ENCODE measurements at places on chromosomes 12 and 14. TPM values are rescaled to one million over a fixed set of nuclear protein-coding genes. Genes with fewer than 3 reads are reported as not detected.

GRCh38 chr12:11906286-11906935 is 164.3 kb upstream of the BCL2L14 start:
- DNase-seq = no peak
- H3K27ac ChIP-seq = no peak overlapping the region
- H3K4me1 ChIP-seq = peaks cover 24% of the 10 kb centered on the region
- H3K27me3 ChIP-seq = peaks cover 4% of the 10 kb centered on the region

- no peaks in the 10 kb centered on the region for H3K36me3 ChIP-seq
Measured at GRCh38 chr12:86367137-86367536, 110.9 kb upstream of the MGAT4C start.

GRCh38 chr12:24960222-24960855 is 11.4 kb upstream of the BCAT1 start:
- peaks cover 6% of the 10 kb centered on the region for H3K36me3 ChIP-seq
- peaks cover 4% of the 10 kb centered on the region for H3K27me3 ChIP-seq
- peak; percentile 77 for DNase-seq
- no peak overlapping the region for H3K27ac ChIP-seq
- no peak overlapping the region for H3K4me3 ChIP-seq
- peaks cover 10% of the 10 kb centered on the region for H3K4me1 ChIP-seq

DNA sequence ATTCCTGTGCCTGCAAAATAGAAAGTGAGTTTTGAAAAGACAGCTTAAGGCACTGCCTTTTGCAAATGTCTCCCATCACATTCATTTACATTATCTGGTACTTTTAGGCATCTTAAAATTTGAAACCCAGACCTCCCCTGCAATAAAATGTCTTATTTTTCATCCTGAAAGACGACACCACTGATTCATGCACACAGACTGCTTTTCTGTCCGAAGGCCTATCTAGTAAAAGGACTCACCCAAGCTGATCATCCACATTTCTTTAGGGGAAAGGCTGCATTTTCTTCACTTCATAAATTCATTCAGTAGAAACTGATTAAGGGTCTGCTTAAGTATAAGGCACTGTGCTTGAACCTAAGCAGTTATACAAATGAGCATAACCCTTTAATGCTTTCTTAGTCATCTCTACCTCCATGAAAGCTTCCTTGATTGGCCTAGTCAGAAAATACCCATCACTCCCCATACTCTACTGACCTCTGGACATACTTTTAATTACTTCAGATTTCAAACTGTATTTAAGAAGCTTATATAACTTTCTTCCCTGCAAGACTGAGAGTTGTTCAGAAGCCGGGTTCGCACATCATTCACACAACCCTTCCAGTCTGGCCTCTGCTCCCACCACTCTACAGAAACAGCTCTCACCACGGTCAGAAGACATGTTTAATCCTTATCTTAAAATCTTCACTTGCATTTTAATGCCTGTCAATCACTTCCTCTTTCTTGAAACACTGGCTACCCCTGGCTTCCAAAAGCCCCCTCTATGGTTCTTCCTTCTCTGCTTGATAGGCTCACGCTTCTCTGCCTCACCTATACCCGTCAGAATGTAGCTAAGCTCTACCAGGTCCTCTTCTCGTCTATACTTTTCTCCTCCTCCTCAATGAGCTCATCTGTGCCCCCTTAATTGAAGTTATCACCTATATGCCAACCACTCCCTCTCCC is 288.6 kb downstream of the MED13L start:
- DNase-seq = no peak
- peaks cover 41% of the 10 kb centered on the region for H3K36me3 ChIP-seq
- no peaks in the 10 kb centered on the region for H3K27me3 ChIP-seq
- peaks cover 31% of the 10 kb centered on the region for H3K4me1 ChIP-seq
- H3K4me3 ChIP-seq = peak overlapping the region; percentile 3

GRCh38 chr14:64714432-64715025 is 10.3 kb downstream of the PLEKHG3 start:
- H3K36me3 ChIP-seq = peaks cover 35% of the 10 kb centered on the region
- peaks cover 33% of the 10 kb centered on the region for H3K4me1 ChIP-seq
- H3K27ac ChIP-seq = peak overlapping the region; percentile 35
- no peak overlapping the region for H3K4me3 ChIP-seq
- no peak for DNase-seq
- peaks cover 16% of the 10 kb centered on the region for H3K27me3 ChIP-seq

- H3K36me3 ChIP-seq = peaks cover 12% of the 10 kb centered on the region
- no peak overlapping the region for H3K4me3 ChIP-seq
- DNase-seq = no peak
- no peaks in the 10 kb centered on the region for H3K27me3 ChIP-seq
- no peak overlapping the region for H3K27ac ChIP-seq
Measured at GRCh38 chr12:91870872-91871707, 274.6 kb downstream of the BTG1 start.

- H3K27me3 ChIP-seq = peaks cover 18% of the 10 kb centered on the region
- no peak overlapping the region for H3K27ac ChIP-seq
- DNase-seq = no peak
- H3K4me3 ChIP-seq = no peak overlapping the region
- H3K36me3 ChIP-seq = no peaks in the 10 kb centered on the region
- H3K4me1 ChIP-seq = peaks cover 7% of the 10 kb centered on the region
Measured at GRCh38 chr14:49483268-49483667, 102.9 kb downstream of the RPS29 start.

DNA sequence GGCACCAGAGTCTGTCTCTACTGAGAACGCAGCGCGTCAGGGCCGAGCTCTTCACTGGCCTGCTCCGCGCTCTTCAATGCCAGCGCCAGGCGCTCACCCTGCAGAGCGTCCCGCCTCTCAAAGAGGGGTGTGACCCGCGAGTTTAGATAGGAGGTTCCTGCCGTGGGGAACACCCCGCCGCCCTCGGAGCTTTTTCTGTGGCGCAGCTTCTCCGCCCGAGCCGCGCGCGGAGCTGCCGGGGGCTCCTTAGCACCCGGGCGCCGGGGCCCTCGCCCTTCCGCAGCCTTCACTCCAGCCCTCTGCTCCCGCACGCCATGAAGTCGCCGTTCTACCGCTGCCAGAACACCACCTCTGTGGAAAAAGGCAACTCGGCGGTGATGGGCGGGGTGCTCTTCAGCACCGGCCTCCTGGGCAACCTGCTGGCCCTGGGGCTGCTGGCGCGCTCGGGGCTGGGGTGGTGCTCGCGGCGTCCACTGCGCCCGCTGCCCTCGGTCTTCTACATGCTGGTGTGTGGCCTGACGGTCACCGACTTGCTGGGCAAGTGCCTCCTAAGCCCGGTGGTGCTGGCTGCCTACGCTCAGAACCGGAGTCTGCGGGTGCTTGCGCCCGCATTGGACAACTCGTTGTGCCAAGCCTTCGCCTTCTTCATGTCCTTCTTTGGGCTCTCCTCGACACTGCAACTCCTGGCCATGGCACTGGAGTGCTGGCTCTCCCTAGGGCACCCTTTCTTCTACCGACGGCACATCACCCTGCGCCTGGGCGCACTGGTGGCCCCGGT is at the start of gene PTGDR:
Gene PTGDR, plus strand, starts transcription at position 198 of the 778 bp plus-strand sequence. Its CDS starts 117 bp downstream, at position 315.
- H3K4me1 ChIP-seq = peaks cover 42% of the 10 kb centered on the region
- H3K27ac ChIP-seq = no peak within 1 kb of the TSS
- DNase-seq = no peak
- peaks cover 6% of the 10 kb centered on the region for H3K36me3 ChIP-seq

- DNase-seq = no peak
- H3K4me1 ChIP-seq = peaks cover 4% of the 10 kb centered on the region
- H3K4me3 ChIP-seq = no peak overlapping the region
- no peaks in the 10 kb centered on the region for H3K27me3 ChIP-seq
- no peak overlapping the region for H3K27ac ChIP-seq
- no peaks in the 10 kb centered on the region for H3K36me3 ChIP-seq
Measured at GRCh38 chr14:100290607-100291304, 15.5 kb downstream of the SLC25A29 start.

- no peaks in the 10 kb centered on the region for H3K4me1 ChIP-seq
- no peaks in the 10 kb centered on the region for H3K36me3 ChIP-seq
- DNase-seq = no peak
- no peak overlapping the region for H3K4me3 ChIP-seq
Measured at GRCh38 chr12:122036153-122036552, 14.5 kb downstream of the BCL7A start.

DNA sequence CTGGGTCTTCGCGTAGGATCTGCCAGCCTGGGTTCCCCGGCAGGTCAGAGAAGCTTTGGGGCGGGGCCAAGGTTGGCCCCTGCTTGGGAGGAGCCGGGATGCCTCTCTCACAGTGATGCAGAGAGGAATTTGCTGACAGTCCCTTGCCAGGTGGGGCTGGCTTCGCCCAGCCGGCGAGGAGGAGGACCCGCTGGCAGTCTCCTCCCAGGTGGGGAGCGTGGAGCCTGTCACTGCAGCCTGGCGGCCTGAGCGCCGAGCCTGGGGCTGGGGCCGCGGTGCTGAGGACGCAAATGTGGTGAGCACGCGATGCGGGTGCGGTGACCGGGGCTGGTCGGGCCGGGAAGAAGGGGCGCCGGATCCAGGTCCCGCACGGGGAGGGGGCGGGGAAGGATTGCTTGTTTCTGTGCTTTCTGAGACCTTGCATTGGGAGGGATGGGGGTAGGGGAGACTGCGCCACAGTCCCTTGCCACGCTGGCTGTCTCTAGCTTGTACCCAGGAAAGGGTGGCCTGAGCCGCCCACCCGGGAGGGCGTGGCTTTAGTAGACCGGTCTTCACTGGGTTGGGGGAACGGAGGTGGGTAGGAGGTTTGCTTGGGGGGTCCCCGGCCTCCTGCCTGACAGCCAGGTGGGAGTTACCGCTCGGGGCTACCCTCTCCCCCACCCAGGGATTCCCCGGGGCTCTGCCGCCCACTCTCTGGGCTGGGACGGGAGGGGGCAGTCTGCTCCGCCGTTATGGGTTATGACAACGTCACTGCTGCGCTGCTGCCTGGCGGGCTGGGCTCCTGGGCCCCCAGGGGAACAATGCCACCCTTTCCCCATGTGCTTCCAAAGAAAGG is at the start of gene TMEM63C:
Gene TMEM63C, plus strand, starts transcription at position 196 of the 835 bp plus-strand sequence. CDS start 37,016 bp downstream, outside the sequence.
- peaks cover 39% of the 10 kb centered on the region for H3K27me3 ChIP-seq
- H3K4me3 ChIP-seq = peak within 1 kb of the TSS; percentile 52
- peaks cover 20% of the 10 kb centered on the region for H3K4me1 ChIP-seq
- no peaks in the 10 kb centered on the region for H3K36me3 ChIP-seq
- peak; percentile 68 for DNase-seq
- no peak within 1 kb of the TSS for H3K27ac ChIP-seq

- H3K27me3 ChIP-seq = peaks cover 12% of the 10 kb centered on the region
- H3K4me1 ChIP-seq = peaks cover 19% of the 10 kb centered on the region
- peaks cover 25% of the 10 kb centered on the region for H3K36me3 ChIP-seq
- DNase-seq = peak; percentile 43
- no peak overlapping the region for H3K27ac ChIP-seq
Measured at GRCh38 chr12:4243091-4243490, 30.5 kb upstream of the CCND2 start.

OR4N5 gene
- not detected for total RNA-seq

GRCh38 chr14:92315050-92315805 is 7.7 kb upstream of the SLC24A4 start:
- H3K27me3 ChIP-seq = peaks cover 28% of the 10 kb centered on the region
- H3K36me3 ChIP-seq = no peaks in the 10 kb centered on the region
- no peak for DNase-seq
- no peak overlapping the region for H3K4me3 ChIP-seq
- no peak overlapping the region for H3K27ac ChIP-seq
- peaks cover 8% of the 10 kb centered on the region for H3K4me1 ChIP-seq

DNA sequence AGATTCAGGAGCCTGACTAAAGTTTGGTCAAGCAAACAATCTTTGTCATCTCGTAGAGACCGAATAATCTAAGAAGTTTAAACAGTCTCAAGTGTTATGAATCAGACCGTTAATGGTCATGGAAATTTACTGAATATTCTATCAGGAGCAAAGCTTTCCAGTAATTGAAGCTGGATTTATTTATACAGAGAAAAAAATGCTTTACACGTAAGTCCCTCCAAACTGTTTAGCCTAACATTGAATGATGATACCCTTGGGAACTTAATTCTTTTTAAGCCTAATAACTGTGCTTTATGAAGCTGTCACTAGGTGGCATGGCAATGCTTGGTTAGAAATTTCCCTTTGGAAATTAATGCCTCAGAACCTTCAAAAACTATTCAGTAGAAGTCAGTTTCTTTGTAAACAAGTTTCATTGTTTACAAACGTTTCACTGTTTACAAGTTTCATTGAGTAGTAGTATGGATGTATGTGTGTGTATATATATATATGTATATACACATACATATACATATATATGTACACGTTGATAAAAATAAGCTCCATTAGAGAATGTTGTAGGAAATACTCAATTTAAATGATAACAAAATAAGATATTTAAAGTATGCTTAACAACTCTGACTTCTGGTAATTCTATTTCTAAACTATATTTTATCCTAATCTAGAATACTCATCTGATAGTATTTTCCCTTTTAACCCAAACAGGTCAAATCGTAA is 32.1 kb downstream of the DEPDC4 start:
- H3K27ac ChIP-seq = no peak overlapping the region
- no peaks in the 10 kb centered on the region for H3K27me3 ChIP-seq
- H3K4me3 ChIP-seq = no peak overlapping the region
- no peaks in the 10 kb centered on the region for H3K4me1 ChIP-seq
- no peaks in the 10 kb centered on the region for H3K36me3 ChIP-seq
- DNase-seq = no peak

- no peak for DNase-seq
- no peaks in the 10 kb centered on the region for H3K27me3 ChIP-seq
- no peak overlapping the region for H3K27ac ChIP-seq
Measured at GRCh38 chr12:115413626-115414025, 729.7 kb upstream of the TBX3 start.

BDKRB1 gene
- total RNA-seq = not detected

- H3K4me3 ChIP-seq = no peak overlapping the region
- H3K27me3 ChIP-seq = peaks cover 6% of the 10 kb centered on the region
- DNase-seq = no peak
- H3K4me1 ChIP-seq = no peaks in the 10 kb centered on the region
- H3K36me3 ChIP-seq = no peaks in the 10 kb centered on the region
- no peak overlapping the region for H3K27ac ChIP-seq
Measured at GRCh38 chr12:108175310-108175709, 46.2 kb downstream of the WSCD2 start.

GRCh38 chr12:54147186-54147585 is 41.6 kb downstream of the SMUG1 start:
- H3K4me1 ChIP-seq = no peaks in the 10 kb centered on the region
- no peak overlapping the region for H3K4me3 ChIP-seq
- H3K27ac ChIP-seq = no peak overlapping the region
- DNase-seq = no peak
- no peaks in the 10 kb centered on the region for H3K36me3 ChIP-seq

DNA sequence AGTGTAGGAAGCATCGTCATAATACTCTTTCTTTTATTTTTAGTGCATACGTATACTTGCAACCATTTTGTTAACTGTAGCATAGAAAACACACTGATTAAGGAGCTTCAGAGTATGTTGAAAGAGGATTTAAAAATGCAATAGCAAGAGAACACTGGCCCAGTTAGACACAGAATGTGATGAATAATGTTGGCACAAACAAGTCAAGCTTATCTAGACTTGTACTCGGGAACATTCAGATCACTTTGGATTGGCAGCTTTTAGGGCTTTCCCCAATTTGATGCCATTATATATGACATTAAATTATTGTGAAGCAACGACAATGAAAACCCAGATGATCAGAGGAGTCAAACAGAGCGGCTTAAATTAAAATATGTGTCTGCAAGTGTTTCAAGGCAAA is 468.1 kb downstream of the PRKD1 start:
- H3K27me3 ChIP-seq = no peaks in the 10 kb centered on the region
- H3K4me3 ChIP-seq = no peak overlapping the region
- H3K27ac ChIP-seq = no peak overlapping the region

- H3K27me3 ChIP-seq = peaks cover 73% of the 10 kb centered on the region
- H3K36me3 ChIP-seq = no peaks in the 10 kb centered on the region
- DNase-seq = no peak
- H3K4me3 ChIP-seq = no peak overlapping the region
Measured at GRCh38 chr12:12891881-12892355, 556 bp downstream of the GPRC5A start.

SSPN gene
- total RNA-seq = not detected

- peaks cover 45% of the 10 kb centered on the region for H3K4me1 ChIP-seq
- peak overlapping the region; percentile 52 for H3K4me3 ChIP-seq
- no peaks in the 10 kb centered on the region for H3K27me3 ChIP-seq
Measured at GRCh38 chr12:6569312-6569711, 1.2 kb upstream of the NOP2 start.
